ENCODE measurements at places on chromosomes 1 and 21. TPM values are rescaled to one million over a fixed set of nuclear protein-coding genes. Genes with fewer than 3 reads are reported as not detected.

DNA sequence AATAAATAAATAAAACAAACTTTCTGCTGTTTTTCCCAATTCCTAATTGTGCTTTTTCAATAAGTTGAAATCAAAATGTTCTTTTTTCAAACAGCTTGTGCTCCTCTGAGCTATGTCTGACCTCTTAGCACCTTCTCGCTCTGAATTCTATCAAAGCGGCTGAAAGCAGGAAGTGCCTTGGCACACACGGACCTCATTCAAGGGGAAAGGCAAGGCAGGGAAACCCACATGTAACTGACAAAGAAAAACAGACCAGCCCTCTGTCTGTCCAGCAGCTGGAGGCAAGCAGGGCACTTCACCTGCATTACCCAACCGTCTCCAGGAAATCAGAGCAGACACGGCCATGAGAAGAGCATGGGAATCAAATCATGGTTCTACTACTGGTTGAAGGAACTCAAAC, 56.7 kb downstream of the PLPP3 start:
- no peak for DNase-seq

GRCh38 chr21:27382404-27382803, 415.5 kb upstream of the ADAMTS5 start:
- DNase-seq = no peak

- DNase-seq = no peak
These were observed 94.2 kb upstream of the SERBP1 start for GRCh38 chr1:67524143-67525052.

- DNase-seq = no peak
These were observed 68.7 kb downstream of the TRIM11 start for GRCh38 chr1:228337711-228338520.

DNA sequence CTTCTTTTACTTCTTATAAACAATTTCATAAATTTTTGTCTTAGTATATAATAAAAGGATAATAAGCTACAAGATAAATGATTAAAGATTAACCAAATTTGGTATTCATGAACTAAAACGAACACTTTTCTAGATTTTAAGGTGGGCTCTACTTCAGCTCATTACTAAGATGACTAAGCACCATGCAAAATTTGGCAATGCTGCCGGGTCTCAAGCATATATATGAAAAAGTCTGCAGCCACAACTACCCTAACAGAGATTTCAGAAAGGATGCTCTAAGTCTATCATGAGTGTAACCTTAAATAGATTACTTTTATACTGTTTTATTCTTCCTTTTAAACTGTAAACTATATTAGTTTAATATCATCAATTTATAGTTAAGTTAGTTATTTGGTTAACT, 47.8 kb downstream of the BRWD1 start:
- DNase-seq = no peak

- peak; percentile 99 for DNase-seq
These were observed 23.2 kb upstream of the CNIH3 start for GRCh38 chr1:224592636-224593582.

DNA sequence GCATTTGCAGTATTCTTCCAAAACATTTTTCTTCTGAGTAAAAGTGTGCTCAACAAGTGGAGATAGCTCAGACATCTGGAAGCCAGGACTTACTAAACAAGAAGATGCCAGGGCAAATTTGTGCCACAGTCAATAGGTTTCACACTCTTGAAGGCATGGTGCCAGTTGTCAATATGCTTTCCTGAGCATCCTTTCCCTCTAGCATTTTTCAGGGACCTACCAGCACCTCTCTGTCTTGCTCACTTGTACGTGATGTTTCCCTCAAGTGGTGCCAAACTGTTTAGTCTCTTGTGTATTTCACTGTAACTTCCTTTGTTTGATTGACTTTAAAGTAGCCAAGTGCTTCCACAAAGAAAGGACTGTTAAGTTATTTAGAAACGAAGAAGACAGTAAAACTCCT, 194.0 kb upstream of the SGIP1 start:
- peak; percentile 23 for DNase-seq

DNA sequence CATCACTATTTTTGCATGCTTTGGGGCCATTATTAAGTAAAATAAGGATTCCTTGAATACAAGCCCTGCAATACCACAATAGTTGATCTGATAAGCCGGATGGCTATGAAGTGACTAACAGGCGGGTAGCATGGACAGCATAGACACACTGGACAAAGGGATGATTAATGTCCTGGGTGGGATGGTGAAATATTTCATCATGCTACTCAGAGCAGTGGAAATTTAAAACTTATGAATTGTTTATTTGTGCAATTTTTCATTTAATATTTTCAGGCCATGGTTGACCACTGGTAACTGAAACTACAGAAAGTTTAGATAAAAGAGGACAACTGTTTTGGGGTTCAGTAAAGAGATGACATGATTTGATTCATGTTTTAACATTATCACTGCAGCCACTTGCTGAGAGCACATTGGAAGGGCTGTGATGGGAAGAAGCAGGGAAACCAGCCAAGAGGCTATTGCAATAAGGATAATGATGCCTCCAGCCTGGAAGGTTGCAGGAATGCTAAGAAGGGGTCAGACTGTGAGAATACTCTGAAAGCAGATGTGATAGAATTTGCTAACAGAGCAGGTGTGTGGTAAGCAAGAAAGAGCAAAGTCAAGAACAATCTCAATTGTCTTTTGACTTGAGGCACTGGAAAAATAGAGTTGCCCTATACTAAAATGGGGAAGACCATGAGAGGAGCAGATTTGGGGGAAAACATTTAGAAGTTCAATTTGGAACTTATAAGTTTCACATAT, 62.5 kb upstream of the TNFSF4 start:
- peak; percentile 56 for DNase-seq

DNA sequence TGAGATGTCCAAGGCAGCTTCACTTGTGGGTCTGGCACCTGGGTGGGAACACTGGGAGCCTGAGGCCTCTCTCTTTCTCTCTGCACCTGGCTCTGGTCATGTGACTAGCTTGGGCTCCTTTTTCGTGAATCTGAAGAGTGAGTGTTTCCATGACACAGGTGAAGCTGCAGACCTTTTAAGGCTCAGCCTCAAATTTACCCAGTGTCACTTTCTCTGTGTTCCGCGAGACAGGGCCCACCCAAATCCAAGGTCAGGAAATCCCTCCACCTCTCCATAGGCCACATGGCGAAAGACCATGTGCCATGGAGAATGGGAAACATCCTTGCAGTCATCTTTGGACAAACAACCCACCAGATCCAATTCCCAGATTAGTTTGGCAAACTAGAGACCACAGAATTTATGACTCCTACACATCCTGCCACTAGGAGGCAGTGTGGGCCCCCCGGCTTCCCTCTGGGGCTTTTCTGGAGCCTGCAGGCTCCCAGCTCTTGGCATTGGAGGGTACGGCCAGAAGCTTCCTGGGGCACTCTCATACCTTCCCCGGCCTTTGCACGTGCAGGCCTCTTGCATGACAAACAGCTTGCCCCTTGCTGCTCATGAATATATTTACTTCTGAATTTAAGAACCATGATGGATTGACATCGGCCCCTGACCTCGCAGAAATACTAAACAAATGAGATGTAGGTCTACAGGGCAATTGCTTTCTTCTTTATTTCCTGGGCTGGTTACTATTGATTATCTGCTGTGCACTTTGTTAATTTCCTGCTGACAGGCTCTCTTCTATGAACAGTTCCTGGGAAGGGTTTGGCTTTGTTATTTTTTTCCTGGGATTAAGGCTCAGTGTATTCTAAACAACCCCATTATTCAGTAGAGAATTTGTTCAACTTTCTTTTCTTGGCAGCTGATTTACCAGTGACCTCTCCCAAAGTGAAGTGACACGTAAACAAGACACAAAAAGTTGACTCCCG, 180.7 kb downstream of the KAZN start:
- peak; percentile 32 for DNase-seq

The AKNAD1 gene
- total RNA-seq = not detected

The TRNP1 gene
- total RNA-seq = 3.3 TPM

The SEMA4A gene
- total RNA-seq = 0.15 TPM

The ZNF593OS gene
- total RNA-seq = not detected

The OR2M5 gene
- total RNA-seq = not detected

The SERPINC1 gene
- not detected for total RNA-seq

All from H4 (cell line).